ENCODE measurements at places on chromosomes 1 and 21. TPM values are rescaled to one million over a fixed set of nuclear protein-coding genes. Genes with fewer than 3 reads are reported as not detected.

DNA sequence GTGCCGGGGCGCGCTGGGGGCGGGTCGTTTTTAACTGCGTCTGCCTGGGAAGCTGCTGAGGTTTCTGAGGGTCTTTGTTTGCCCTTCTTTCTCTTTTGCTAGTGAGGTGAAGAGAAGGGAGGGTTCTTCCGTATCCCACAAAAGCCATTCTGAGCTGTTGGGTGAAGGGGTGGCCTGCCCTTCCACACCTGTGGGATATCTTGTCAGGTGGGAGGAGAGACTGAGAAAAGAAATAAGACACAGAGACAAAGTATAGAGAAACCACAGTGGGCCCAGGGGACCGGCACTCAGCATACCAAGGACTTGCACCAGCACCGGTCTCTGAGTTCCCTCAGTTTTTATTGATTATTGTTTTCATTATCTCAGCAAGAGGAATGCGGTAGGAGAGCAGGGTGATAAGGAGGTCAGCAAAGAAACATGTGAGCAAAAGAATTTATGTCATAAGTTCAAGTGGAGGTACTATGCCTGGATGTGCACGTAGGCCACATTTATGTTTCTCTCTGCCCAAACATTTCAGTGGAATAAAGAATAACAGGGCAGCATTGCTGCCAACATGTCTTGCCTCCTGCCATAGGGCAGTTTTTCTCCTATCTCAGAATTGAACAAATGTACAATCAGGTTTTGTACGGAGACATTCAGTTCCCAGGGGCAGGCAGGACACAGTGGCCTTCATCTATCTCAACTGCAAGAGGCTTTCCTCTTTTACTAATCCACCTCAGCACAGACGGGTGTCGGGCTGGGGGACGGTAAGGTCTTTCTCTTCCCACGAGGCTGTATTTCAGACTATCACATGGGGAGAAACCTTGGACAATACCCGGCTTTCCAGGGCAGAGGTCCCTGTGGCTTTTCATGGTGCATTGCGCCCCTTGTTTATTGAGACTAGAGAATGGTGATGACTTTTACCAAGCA lies 972 bp downstream of the PGBD2 start:
- DNase-seq = peak; percentile 34

DNA sequence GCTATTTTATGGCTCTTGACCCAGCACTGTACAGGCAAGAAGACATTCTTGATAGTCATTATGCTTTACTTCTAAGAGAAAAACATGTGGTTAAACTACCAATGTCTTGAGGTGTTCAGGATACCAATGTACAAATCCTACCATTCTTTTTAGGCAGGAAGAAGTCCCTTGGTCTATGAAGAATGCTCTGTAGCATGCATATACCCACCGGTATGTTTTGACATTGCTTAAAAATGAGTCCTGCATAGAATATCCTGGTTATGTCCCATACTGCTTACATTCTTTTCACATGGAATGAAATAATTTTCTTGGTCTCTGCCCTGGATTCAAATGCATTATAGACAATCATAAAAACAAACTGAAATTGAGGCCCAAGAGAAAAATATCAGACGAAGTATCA lies 4.8 kb downstream of the KRTAP27-1 start:
- DNase-seq = no peak

DNA sequence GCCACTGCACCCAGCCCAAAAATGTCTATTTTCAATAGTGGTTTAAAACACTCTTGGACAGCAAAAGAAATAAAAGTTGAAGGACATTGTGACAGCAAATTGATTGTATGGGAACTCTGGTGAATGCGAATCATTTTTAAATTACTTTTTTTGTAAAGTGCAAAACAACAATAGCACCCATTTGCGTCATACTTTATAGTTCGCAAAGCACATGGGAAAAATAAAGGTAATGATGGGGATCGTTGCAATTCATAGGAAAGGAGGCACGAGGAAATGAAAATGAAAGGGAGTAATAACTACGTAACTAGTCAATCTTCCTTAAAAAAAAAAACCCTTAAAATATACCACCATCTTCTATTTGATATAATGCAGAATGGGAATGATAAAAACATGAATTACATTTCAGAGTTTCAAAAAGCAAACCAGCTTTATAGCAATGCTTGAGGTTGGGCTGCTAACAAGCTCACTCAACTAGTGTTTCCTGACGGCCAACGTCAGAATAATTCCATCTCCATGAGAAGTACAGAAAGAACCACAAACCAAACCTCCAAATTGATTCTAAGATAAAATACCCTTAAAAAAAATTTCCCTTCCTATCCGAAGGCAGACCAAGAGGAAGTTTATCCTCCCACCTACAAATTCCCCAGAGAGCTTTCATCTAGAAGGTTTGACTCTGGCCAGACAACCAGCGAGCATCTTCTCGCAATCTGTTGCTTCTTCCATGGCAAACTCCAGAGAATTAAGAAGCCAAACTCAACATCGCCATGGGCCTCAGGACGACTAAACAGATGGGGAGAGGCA lies at the start of gene EDARADD:
Gene EDARADD (plus strand): TSS at position 606 of the 801 bp plus-strand sequence. CDS start 159 bp downstream, at position 765.
- DNase-seq = peak; percentile 7

The NCMAP gene
- total RNA-seq = 27.2 TPM

The PALMD gene
- total RNA-seq = 5.9 TPM

GRCh38 chr21:31326522-31327242 lies 17.4 kb downstream of the TIAM1 start:
- DNase-seq = no peak

DNA sequence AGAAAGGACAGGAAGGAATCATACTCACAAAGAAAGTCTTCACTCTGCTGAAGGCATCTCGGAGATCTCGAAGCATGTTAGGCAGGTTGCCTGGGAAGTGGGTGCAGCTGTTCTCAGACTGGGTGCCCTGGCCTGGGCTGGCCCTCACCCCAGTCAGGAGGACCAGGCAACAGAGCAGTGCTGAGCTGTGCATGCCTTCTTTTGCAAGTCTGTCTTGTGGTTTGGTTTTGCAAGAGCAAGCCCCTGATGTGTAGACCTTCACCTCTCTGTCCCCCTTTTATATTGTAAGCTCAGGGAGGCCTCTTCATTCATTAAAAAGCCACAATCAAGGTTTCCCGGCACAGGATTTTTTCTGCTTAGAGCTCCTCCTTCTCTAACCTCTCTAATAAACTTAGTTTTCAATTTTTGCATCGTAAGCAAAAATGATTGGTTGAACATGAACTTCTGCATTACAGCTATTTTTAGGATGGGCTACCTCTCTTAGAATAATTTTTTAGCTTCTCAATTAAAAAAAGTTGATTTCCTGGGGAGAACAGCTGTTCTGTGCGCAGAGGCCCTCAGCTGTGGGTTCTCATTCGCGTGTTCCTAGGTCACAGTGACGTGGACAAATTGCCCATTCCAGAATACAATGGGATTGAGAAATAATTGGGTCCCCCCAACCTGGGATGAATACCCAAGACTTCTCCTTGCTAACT lies at the start of gene IL10:
Gene IL10 (minus strand): TSS at position 252 of the 695 bp plus-strand sequence. CDS start 59 bp downstream, at position 193.
- no peak for DNase-seq

DNA sequence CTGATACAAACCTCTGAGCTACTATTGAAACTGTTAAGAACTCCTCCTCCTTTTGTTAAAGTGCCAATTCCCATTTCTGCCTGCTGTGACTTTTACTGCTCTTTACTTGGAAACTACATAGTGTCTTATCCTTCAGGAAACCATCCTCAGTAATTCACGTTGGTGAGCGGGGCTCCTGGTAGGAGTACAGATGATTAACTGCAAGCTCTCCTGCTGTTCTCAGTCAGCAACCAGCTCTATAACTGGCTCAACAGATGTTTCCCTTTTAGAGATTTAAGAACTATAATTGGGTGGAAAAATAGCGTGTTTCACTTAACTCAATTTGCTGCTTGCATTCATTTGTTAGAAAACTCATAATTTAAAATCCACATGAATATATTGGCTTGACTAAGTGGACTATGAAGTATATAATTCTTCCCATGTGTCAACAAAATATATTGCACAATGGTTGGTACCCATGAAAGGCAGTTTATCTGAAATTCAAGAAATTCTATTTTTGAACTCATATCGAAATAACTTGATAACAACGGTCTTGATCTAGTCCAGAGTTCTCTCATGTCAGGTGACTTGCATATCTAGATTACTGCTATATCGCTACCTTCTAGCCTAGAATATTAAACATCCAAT lies 574.0 kb downstream of the KCNT2 start:
- no peak for DNase-seq

- DNase-seq = peak; percentile 58
These were observed at the start of gene SHISA4 for GRCh38 chr1:201888282-201889089. SHISA4 (plus strand) TSS chr1:201888898; CDS start chr1:201888995, 97 bp downstream.

DNA sequence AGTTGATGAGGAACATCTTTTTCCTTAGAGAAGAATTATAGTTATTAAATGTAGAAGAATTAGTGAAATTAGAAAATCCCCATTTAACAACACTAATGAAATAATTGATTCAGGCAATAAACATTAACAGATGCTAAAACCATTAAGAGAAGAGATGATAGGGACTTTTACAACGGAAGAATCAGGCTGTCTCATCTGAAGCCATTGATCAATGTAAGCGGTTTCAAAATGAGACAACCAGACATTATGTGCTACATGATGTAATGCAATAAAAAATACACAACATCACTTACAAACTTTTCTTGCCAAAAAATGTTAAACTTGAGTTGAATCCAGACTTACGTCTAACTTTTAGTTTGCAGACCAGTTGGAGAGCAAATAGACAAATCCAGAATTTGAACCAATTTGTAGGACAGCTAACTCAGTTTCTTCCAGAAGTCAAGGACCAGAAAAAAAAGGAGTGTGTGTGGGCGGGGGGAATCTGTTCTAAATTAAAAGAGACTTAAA lies 165.4 kb upstream of the DPT start:
- DNase-seq = no peak

GRCh38 chr1:56418151-56418631 lies 161.2 kb downstream of the PLPP3 start:
- DNase-seq = no peak

- DNase-seq = no peak
These were observed 51.1 kb downstream of the SIM2 start for GRCh38 chr21:36749935-36750575.

DNA sequence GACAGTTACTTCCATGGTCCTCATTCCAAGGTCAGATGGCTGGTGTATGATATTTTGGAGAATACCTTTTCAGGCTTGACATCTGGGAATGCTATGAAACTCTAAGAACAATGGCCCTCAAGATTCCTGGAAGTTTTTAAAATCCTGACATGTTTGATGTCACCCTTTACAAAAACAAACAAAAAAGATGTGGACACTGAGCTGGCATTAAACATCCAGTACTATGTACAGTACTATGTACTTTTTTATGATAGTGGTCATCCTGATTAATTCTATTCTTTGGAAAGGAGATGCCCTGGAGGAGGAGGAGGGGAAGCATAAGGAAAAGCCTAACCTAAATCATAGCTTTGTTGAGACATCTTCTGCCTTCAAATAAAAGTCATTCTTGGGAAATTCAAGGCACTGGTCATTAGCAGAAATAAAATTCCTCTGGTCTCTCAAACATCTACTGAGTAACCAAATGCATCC lies 235.4 kb downstream of the HMCN1 start:
- no peak for DNase-seq

DNA sequence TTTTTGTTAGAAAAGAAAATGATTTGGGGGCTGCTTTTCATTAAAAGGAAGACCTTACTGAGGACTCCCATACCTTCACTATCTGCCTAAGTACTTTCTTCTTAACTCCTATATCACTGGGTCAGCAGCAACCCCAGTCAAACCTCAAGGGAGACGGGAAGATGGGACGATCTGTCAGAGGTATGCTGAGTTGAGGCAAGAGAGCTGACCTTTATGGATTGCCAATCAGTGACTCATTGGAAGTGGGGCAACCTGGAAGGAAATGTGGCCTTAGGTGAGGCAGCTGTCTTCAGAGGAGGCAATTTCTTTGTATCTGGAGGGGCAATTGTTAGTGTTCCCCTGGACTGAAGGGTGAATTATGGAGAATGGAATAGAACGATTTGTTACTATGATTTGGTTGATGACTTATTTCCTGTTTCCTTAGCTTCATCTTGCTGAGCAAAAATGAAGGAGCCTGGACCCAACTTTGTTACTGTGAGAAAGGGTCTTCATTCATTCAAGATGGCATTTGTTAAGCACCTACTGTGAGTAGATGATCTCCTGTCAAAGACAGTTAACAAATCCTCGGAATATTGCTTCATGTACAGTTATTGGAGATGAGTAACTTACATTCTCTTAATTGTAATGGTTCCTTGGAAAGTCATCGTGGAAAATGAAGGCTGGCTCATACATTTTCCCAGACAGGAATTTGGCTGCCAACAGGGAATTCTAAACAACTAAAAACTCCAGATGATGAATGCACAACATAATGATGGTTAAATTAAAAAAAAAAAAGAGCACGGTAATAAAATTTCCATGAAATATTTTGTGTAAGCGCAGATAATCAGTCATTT lies 134.7 kb upstream of the KCNJ15 start:
- DNase-seq = no peak

GRCh38 chr1:90370686-90371447 lies 346.2 kb downstream of the BARHL2 start:
- no peak for DNase-seq

GRCh38 chr1:97093741-97094140 lies 372.2 kb downstream of the PTBP2 start:
- DNase-seq = no peak

GRCh38 chr1:156004843-156005584 lies 15.7 kb downstream of the SSR2 start:
- DNase-seq = peak; percentile 55

- DNase-seq = no peak
These were observed 46.5 kb downstream of the SAMD13 start for GRCh38 chr1:84347932-84348555.

GRCh38 chr1:208212893-208213292 lies 31.3 kb downstream of the PLXNA2 start:
- no peak for DNase-seq

GRCh38 chr1:247857069-247857984 lies at the start of gene TRIM58:
TRIM58 (plus strand) TSS chr1:247857187; CDS start chr1:247857247, 60 bp downstream.
- DNase-seq = no peak

- no peak for DNase-seq
These were observed 322.5 kb upstream of the ADGRL2 start for GRCh38 chr1:81478219-81478618.

DNA sequence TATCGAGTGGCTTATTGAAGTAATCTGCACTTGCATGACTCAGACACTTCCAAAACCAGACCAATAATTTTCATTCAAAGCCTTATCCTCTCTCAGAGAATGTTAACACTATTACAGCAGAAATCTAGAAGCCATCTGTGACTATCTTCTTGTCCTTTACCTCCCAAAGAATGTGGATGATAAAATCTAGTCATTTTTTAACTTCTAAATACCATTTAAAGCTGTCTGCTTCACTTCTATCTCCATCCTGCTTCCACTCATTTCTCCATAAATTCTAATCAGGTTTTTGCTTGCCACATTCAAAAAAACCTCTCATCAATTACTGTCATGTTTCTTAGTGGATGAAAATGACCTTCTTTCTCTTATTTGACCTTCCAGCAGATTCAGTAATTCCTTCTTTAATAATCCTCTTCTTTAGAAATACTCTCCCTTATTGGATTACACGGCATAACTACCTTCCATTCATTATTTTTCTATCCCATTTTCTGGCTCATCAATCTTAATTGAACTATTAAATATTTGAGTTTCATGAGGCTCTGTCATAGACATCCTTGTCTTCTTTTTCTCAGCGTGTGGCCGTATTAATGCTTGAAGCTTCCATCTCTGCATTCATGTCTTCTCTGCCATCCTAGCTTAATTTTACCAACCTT lies 1999.4 kb downstream of the MRPL39 start:
- no peak for DNase-seq
